Mononuclear cell (primary cell): ENCODE measurements at places on chromosomes 12 and 14. TPM values are rescaled to one million over a fixed set of nuclear protein-coding genes. Genes with fewer than 3 reads are reported as not detected.

MMP17 gene
- 5.0 TPM for total RNA-seq

CEBPE gene
- 0.21 TPM for total RNA-seq

WASHC3 gene
- total RNA-seq = 23.8 TPM

LTBP2 gene
- total RNA-seq = 0.42 TPM

KRT71 gene
- total RNA-seq = not detected

TPH2 gene
- not detected for total RNA-seq

DNAI7 gene
- total RNA-seq = 0.10 TPM

FOS gene
- 2,138 TPM for total RNA-seq

KRT5 gene
- total RNA-seq = 0.42 TPM
